EL (cell line): ENCODE measurements at places on chromosomes 11 and 22.
A peak's percentile ranks its signal among the peaks of the same experiment; 100 is the strongest.

DNA sequence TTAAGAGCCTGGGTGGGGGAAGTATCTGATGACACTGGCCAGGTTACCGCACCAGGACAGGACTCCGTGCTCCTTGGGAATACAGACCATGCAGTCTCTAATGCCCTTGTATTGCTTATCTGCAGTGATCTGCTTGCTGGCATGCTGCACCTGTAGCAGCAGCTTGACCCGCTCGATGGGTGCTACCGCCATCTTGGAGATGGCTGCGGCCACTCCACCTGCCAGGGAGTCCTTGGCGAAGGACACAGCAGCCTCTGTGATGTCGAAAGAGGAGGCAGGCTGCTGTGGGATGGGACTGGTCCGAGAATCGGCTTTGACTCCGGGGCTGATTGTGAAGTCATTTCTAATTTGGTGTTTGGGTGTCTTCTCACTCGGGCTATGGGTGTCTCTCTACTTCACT is 3.1 kb downstream of the WBP2NL start:
- DNase-seq = no peak

DNA sequence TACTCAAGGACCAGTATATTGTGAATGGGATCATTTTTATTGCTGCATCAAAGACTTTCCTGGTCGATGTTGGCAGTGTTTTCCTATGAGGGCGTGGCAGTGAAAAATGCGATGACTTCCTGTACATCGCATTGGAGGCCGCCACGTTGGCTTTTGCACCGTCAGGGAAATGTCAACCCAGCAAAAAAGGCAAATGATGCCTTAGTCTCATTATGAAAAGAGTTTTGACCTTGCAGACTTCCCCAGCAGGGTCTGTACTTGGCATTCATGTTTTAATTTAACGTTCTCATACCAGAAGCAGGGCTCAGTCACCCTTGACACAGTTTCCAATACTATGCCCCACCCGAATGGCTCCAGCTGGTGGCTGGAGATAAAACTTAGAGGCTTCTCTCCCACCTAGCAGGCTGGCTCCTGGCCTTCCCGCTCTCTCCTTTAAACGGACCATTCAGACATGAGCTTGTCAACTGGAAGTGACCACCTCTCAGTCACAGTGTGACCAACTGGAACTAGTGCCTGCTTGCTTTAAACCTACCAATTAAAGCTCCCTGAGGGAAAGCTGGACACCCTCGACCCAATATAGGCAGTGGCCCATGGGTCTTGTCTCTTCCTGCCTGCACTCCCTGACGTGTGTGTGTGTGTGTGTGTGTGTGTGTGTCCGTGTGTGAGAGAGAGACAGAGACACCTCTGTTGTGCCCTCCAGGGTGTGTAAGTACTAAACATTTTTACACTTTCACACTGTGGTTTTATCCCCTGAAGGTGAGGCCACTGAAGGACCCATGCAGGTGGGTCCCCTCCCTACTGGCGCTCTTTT is 8.7 kb upstream of the GDPD5 start:
- DNase-seq = no peak

- no peak for DNase-seq
Measured at GRCh38 chr11:291281-292210, 2.6 kb downstream of the PGGHG start.

DNA sequence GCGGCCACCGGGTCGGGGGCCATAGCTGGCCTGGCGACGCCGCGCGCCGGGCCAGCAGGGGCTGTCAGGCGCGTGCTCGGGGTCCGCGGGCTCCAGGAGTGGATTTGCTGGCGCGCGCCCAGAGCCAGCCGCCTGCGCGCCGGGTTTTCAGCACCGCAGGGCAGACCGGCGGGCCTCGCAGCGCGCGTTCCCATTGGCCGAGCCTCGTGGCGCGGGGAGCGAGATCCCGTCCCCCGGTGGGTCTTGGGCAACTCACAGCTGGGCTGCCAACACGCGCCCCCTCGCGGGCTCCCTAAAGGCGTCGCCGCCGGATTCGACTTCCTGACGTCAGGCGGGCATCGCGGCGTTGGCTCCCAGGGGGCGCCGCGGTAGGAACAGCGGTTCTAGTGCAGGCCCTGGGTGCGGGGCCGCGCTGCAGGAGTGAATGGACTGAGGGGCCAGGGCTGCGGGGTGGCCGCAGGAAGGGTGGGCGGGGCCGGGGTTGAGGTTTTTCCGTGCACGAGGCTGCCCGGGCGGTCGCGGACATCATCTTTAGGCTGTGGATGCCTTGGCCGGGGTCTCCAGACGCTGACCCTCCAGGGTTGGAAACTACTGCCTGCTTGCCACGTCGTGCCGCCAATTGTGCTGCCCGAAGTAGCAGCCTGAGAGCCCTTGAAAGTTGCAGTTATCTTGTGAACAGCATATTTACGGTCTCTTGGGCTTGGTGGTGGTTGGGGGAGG is at the start of gene FADS1:
Gene FADS1, minus strand, starts transcription at position 268 of the 720 bp plus-strand sequence. Its CDS starts 74 bp downstream, at position 194.
- DNase-seq = peak; percentile 97

GRCh38 chr11:121651257-121651605 is 198.5 kb upstream of the SORL1-AS1 start:
- DNase-seq = no peak

DNA sequence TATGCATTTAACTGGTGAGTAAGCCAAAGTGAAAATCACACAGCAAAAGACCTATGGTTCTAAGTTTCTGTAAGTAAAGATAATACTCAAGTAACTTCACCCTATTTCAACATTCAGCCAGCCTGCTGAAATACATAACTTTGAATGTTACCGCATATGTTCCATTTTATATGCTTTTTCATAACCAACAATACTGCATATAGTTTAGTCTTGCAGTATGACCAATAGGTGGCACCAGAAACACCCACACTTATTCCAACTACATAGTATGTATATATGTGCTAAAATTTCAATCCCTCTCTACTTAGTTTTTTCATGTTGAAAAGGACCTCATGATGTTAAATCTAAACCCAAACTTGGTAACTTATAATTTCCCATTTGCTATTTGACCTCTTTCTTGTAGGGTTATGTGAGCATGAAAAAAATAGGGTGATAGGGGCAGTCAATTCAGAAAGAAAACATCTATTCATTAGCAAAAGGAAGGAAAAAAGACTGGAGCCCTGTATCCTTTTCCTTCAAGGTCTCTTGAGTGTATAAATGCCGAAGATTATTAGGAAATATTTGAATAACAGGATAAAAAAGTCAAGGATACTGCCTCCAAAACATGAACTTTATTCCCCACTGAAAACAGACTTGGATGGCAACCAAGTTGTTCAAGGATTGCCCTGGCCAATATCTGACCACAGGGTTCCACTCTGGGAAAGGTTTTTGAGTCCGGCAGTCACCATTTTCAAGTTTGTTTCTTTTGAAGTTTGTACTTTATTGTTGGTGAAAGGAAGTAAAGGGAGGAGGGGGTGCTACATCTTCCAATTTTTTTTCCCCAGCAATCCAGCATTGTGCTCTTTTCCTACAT is 23.8 kb upstream of the FZD4 start:
- DNase-seq = peak; percentile 43

GRCh38 chr11:114064216-114064615 is 4.7 kb downstream of the ZBTB16 start:
- DNase-seq = no peak

DNA sequence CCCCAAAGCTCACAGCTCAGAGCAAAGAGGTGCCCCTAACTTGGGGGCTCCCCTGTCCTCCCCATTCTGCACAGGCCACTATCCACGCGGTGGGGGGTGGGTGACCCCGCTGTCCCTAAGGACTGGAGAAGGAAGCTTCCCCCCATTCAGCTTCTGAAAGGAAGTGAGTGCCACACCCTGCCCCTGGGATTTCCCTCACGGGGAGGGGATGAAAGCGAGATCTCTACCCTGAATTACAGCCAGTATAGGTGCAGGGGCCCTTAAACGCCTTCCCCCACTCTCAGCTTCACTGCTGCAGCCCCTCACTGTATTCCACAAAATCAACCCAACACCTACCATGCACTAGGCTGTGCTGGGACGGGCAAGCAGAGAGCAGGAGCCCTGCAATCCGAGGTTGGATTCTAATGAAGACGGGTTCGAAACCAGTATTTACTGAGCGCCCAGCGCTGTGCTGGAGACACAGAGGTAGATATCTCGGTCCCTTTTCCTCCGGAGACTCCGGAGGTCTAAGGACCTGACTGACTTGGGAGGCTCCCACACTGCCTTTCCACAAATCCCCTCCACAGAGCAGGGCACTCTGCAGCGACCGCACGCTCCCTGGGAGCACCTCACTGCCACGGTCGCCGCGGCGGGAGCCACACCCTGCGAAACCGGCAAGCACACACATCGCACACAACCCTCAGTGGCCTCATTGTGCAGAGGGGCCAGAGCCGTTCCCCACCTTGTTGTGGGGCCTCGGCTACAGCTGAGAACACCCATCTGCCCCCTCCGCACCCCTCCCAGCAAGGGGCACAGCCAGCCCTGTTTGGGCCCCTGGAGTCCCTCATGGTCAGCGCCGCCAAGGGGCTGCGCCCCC is 1.8 kb downstream of the AHNAK start:
- peak; percentile 36 for DNase-seq

- DNase-seq = no peak
Measured at GRCh38 chr11:8017071-8017470, 29.9 kb downstream of the EIF3F start.

- DNase-seq = no peak
Measured at GRCh38 chr11:85385547-85385946, 241.6 kb downstream of the DLG2 start.

- no peak for DNase-seq
Measured at GRCh38 chr11:70717936-70718595, 319.7 kb downstream of the CTTN start.

GRCh38 chr22:27531782-27532530 is 269.6 kb downstream of the MN1 start:
- peak; percentile 74 for DNase-seq

- DNase-seq = no peak
Measured at GRCh38 chr11:48270621-48271020, 7.0 kb downstream of the OR4X1 start.

- no peak for DNase-seq
Measured at GRCh38 chr11:74464746-74465145, 2.6 kb downstream of the KCNE3 start.

GRCh38 chr11:86442420-86442819 is 67.7 kb downstream of the CCDC81 start:
- peak; percentile 64 for DNase-seq

DNA sequence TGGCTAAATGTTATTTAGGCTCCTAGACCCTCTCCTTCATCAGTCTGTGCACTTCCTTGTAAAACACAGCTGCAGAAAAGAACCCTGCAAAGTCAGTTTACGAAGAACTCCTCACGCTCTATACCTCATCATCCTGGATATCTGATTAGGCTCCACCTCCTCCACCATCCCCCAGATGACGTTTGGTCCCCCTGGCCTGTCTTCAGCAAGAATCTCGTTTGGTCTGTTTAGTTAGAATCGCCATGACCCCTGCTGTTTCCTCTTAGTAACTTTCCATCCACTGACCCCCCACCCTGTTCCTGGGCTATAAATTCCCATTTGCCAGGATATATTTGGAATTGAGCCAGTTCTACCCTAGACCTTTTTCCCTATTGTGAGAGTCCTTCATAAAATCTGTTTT is 214.1 kb downstream of the OPCML start:
- no peak for DNase-seq

DNA sequence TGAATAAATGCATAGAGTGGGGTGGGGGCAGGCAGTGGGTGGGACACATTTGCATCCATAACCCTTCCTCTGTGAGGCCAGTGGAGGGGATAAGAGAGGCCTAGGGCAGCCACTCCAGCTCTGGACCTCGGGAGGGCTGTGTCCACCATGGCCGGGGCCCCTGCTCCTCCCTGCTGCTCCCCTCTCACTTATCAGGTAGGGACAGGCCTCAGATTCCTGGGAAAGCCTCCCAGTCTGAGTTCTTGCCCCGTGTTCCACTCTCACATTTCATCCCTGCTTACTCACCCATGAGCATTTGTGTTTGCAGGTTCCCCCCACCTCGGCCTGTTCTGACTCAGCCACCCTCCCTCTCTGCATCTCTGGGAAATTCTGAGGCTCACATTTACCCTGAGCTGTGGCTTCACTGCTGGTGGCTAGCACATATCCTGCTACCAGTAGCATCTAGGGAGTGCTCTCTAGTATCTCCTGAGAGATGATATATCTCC is 128.7 kb upstream of the TOP3B start:
- DNase-seq = peak; percentile 68
